Epithelial cell of esophagus (primary cell): ENCODE measurements at places on chromosomes 4 and X.

DNA sequence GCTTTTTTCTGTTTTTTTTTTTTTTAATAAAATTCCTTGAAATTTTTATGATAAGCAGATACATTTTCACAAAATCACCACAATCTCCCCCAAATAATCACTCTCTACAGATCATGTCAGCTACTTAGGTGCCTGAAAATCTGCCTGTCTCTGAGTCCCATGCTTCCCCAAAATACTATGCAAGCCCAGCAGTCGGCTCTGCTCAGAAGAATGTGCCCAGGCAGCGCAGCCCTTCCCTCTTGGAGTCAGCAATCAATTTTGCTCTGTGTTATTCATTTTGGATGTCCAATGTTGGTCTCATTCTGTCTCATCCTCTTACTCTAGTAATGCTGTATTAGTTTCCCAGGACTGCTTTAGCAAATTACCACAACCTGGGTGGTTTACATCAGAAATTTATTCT, 24.9 kb upstream of the C1QTNF7 start:
- DNase-seq = no peak

DNA sequence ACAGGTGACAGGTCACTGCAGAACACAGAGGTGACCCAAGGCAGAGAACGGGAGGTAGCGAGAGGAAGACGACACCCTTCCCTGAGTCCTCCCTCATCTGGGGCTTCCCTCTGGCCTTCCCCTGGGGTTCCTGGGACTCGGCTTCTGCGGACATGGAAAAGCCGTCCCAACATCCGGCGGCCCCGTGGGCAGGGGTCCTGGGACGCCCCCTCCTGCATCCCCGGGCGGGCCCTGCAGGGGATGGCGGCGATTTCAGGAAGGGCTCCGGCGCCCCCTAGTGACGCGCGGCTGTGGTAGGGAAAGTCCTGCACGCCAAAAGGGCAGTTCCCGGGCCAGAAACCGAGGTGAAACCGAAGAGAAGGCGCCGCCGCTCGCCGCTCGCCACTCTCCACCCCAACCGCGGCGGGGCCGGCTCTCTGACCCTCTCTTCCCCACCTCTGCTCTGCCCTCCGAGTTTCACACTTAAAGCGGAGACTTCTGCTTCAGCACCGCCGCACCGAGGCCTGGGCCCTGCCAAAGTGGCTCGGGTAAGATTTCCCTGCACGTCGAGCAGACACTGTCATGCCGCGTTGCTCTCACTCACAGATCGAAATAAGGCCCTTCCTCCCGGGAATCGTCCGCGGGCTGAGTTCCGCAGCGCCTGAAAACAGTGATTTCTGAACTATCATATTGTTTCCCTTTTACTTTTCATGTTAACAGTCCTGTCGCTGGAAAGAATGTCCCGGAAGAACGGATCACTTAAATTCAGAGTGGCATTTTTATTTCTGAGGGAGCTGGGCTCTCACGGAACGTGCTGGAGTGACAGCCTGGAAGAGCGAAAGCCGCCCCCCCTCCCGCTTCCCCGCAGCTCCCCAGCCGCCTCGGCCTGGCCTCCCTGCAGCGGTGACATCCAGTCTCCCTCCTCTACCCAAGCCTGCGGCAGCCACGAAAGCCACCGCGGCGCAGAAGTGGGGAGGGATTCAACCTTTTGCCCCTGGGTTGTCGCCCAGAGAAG, 110.6 kb downstream of the DCTD start:
- peak; percentile 60 for DNase-seq

- no peak for DNase-seq
Observed at GRCh38 chr4:1716065-1716945, 4.2 kb upstream of the SLBP start.

DNA sequence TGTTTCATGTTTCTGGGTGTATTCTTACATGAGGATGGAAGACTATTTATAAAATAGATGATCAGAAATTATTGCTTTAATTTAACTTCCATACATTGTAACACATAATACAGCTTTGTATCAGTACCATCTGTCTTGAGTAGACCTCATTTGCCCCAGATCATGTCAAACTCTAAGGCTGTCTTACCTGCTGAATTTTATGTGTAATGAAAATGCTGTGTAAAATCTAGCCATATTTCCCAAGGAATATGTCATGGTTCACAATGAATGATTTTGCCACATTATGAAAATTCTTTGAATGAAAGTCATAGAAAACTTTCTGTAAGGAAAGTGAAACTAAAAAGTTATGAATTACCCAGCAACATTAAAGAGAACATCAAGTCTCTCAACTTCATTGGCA, 7.4 kb downstream of the BDH2 start:
- no peak for DNase-seq

DNA sequence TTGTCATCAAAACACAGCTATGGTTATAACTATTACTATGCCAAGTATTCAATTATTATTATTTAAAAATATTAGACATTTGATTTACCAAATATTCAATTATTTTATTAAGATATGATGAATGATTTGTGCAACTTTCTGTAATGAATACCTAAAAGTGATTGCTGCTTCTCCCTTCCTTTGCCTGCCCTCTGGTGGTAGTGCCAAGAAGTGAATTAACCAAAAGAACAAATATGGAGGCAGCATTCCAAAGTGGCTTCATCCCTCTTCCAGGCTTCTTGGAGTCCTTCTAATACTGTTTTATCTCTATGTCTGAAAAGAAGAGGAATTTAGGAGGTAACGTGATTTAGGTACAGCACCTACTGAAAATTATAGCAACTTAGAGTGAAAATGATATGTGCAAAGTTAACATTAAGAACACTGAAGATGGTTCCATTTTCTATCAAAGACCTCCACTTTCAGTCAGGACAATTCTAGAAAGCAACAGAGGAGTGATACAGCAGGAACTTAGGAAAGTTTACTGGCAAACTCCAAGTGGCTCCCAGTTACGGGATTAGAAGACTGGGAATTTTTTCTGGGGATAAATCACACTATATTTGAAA, 43.0 kb downstream of the ENPEP start:
- peak; percentile 43 for DNase-seq

GRCh38 chrX:70554081-70554480, 109.4 kb downstream of the DLG3 start:
- peak; percentile 33 for DNase-seq

- DNase-seq = no peak
Observed at GRCh38 chr4:133102043-133102442, 47.1 kb upstream of the PCDH10 start.

DNA sequence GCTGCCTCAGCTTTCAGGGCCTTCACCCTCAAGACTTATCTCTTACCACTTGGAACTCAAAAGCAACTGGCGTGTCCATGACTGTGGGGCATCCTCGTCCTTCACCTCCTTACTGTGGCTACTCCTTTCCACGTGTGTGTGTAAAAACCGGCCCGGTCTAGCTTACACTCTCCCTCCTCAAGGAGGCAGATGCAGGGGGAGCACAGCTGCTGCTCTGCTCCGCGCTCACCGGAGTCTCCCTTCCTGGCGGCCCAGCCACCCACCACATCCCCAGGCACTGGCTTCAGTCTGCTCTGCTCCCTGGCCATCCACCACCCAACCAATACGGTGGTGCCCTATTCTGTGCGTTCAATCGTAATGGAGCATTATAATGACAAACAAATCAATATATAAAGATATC, 8.3 kb downstream of the RNF212 start:
- no peak for DNase-seq

- DNase-seq = no peak
Observed at GRCh38 chr4:111268769-111269414, 646.0 kb upstream of the PITX2 start.

DNA sequence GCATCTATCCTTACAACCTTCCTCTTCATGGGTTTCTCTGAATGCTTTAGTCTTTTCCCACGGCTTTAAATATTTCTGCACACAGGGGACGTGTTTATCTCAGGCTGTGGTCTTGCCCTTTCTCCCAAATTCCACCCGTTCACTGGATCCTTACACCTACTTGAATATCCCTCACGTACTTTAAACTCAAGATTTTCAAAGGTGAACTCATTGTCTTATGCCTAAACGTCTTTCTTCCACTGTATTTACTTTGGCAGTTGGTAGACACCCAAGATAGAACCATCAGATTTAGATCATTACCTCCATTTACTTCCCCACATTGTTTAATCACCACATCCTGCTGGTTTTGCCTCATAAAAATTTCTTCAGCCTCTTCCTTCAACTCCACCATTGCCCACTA, 269.2 kb downstream of the CBLL2 start:
- no peak for DNase-seq

- peak; percentile 75 for DNase-seq
Observed at GRCh38 chr4:84503495-84504437, 4.7 kb upstream of the NKX6-1 start.

DNA sequence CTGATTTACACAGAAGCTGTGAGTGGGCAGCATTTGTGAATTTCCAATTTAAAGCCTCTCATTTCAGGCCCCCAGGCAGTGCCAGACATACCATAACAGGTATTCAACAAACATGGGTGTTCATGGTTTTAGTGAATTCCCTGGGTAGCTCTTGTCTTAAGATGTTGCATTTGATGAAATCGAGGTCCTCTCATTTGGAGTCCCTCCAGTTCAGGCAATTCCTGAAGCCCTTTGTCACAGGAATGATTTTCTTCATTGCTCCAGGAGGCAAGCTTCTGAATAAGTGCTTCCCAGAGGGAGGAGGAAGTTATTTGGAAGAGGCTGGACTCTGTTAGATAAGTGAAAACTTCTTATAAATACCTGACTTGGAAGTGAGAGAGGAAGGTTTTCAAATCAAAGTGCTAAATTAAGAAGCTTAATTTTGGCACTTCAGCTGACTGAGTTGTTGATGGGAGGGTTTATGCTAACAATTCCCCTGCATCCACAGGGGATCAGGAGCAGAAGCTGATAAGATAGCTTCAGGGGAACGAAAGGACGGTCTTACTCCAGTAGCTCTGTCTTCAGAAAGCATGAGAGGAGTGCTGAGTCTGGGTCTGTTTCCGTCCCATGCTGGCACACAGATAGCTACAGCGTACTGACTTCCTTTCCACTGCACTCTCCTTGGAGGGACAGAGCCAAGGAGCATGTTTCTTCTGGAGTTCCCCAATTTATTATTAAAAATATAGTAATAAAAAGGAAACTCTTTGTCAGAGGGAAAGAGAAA, 543.1 kb downstream of the GBA3 start:
- no peak for DNase-seq

- peak; percentile 47 for DNase-seq
Observed at GRCh38 chr4:35963974-35964515, 280.3 kb downstream of the ARAP2 start.

GRCh38 chr4:84499624-84499982, 511 bp upstream of the NKX6-1 start:
- DNase-seq = no peak

DNA sequence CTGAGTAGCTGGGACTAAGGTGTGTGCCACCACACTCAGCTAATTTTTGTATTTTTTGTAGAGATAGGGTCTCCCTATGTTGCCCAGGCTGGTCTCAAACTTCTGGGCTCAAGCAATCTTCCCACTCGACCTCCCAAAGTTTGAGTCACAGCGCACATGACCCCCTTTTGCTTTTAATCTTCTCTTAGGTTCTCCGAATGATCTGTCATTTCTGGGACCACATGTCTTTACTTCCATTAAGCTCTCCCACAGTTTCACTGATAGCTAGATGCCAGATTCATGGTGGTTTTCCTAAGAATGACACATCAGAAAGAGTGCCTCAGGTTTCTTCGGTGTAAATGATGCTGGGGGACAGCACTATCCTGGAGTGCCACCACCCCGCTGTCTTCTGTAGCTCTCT, 17.9 kb downstream of the PRKX start:
- no peak for DNase-seq

GRCh38 chr4:152696764-152697261, 17.0 kb upstream of the TMEM154 start:
- DNase-seq = peak; percentile 90

DNA sequence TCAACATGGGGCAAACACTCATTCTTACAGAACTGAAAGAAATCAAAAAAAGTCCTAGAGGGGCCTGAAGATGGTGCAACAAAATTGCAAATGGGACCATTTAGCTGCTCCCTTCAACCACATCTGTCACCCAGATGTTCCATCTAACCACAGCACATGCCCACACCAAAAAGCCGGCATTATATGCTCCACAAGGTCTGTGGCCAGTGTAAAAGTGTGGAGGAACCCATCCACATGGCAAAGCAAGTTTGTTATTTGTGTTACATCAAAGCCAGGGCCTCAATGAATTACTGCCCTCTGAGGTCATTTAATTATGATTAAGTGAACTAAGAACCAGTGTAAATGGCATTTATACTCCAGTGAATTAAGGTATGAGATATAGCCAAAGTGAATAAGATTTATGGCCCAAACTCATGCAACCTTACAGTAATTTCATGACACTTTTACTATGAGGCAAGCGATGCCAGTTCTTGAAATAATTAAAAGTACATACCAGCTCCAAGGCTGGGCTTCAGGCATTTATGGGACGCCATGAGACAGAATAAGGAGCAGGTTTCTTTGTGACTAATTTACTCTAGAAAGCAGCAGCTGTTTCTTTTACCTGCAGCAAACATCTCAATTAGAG, 48.7 kb upstream of the FGF16 start:
- no peak for DNase-seq

- no peak for DNase-seq
Observed at GRCh38 chr4:36255577-36255976, 11.3 kb upstream of the ARAP2 start.

DNA sequence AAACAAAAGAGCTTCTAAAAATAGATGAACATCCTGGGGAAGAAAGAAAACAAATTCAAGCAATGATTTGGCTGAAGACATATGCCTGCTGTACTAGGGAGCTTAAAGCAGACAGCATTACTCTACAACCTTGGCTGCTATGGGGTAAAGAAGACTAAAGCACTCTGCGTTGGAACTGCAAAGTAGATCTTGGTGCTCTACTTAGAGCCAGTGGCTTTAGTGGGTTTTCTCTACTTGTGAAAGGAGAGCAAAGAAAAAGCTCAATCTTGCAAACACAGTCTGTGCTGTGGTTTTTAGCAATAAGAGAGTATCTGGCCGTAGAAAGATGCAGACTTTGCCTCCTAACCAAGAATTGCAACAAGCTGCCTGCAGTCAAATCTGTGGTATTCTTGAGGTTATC, 334.7 kb upstream of the NDST3 start:
- DNase-seq = no peak

GRCh38 chr4:99088023-99088449, 552 bp downstream of the ADH5 start:
- DNase-seq = peak; percentile 84

DNA sequence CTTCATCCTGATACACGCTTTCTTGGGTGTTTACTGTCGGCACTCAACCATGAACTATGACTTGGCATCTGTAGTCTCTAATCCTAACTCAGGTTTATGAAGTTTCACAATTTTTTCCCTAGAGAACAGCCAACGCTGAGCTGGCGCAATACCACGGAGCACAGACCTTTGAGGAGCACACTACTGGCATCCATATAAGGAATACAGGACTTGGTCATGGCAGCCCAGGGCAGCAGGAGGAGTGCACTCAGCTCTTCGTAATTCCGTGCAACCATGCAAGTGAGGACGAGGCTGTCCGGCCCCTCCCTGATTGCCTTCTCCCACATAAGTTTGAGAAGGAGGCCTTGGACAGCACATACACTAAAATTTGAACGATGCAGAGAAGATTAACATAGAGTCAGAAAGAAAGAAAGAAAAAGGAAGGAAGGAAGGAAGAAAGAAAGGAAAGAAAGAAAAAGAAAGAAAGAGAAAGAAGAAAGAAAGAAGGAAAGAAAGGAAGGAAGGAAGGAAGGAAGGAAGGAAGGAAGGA, 41.0 kb upstream of the PDLIM5 start:
- peak; percentile 96 for DNase-seq

- DNase-seq = peak; percentile 60
Observed at GRCh38 chr4:54400802-54401201, 171.7 kb downstream of the PDGFRA start.
